ENCODE measurements at places on chromosomes 13 and 19. TPM values are rescaled to one million over a fixed set of nuclear protein-coding genes. Genes with fewer than 3 reads are reported as not detected.
A peak's percentile ranks its signal among the peaks of the same experiment; 100 is the strongest.

GRCh38 chr13:23617551-23618024, 47.4 kb downstream of the TNFRSF19 start:
- DNase-seq: no peak

GRCh38 chr13:50934735-50935435, 25.3 kb downstream of the RNASEH2B start:
- DNase-seq: no peak

- DNase-seq: no peak
Measured at GRCh38 chr13:50711131-50711815, 132.2 kb downstream of the DLEU7 start.

DNA sequence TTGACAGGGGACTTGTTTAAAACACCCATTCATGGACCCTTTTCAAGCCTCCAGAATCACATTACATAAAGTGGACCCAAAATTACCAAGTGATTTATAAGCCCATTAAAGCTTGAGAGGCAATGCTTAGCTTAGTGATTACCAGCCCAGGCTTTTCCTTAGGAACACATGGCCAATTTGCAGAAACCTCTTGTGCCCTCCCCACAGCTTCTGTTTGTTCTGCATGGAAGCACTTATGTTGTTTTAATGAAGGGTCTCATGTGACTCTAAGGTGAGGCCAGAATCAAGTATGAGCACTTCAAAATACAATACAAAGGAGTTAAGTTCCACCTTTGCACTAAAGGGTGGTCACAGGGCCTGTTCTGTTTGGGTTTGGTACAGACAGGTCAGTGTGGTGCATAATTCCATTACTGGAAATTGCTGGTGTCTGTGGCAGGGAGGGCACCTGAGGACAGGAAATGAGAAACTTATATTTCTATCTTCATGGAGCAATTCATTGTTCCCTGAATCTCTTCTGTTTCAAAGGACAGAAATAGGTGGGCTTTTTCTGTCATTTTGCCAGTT, 15.3 kb downstream of the ZNF486 start:
- DNase-seq: no peak

GRCh38 chr19:1049800-1050199, 9.9 kb downstream of the ABCA7 start:
- no peak for DNase-seq

GRCh38 chr19:18417250-18418028, 1.8 kb upstream of the SSBP4 start:
- DNase-seq: peak; percentile 61

DNA sequence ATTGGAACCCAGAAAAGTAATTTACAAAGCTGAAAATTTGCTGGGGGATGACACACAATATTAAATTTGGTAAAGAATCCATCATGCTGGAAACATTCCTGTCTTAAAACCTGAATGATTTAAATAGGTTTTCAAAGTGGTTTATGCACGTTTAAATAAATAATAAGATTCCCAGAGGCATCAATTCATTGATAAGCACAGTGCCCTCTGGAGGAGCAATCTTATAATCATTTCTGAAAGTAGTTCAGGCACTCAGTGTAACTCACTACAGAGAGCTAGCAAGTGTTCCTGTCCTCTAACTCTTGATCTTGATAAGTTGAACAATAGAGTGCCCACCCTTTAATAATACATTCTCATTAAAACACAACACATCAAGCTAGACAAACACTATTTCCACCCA, 43.5 kb upstream of the SHISA2 start:
- DNase-seq: no peak

DNA sequence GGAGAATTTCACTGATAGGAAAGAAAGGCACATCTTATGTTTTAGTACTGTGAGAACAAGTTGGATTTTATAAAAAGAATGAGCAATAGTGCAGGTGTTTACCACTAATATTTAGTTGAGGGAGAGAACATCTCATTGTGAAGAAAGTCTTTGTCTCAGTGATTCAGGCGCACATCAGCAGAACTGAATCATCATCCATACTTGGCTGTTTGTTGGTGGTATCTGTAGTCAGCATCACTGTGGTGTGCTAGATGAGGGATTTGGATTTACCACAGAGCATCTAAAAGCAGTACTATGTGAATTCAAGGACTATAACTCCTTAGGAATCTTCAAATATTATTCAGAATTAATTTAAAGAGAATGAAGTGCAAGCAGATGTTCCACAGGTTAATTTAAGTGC, 1380.5 kb upstream of the ATXN8OS start:
- no peak for DNase-seq

The PSG1 gene
- total RNA-seq: not detected

- peak; percentile 88 for DNase-seq
Measured at GRCh38 chr19:4304538-4305256, at the start of gene FSD1. Gene FSD1 (plus strand): TSS chr19:4304598. CDS start chr19:4304747, 149 bp downstream.

The ACP4 gene
- total RNA-seq: not detected

GRCh38 chr13:43653395-43653794, 133.4 kb downstream of the ENOX1 start:
- no peak for DNase-seq
